ENCODE measurements at places on chromosomes 12 and 14.

GRCh38 chr14:74616507-74616906 is 4.5 kb upstream of the LTBP2 start:
- no peak for DNase-seq

DNA sequence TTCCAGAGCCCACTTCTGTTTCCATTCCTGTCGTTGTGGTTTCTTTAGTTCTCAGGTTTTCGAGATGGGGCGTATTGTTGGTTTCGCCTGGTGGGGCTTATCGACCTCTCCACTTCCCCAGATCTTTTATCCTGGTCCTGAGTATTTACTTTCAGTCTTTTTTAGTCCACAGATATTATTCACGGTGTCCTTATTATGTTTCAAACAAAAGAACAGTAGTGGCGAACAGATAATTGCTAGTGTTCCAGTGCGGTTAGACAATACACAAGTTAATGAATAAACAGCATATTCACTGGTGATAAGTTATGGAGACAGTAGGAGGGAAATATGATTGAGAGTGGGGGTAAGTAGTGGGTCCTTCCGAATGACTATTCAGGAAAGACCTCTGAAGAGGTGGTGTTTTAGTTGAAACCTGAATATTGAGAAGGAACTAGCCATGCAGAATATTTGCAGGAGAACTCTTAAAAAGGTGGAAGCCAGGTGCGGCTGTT is 668 bp downstream of the TMEM260 start:
- no peak for DNase-seq

- DNase-seq = no peak
These were observed 154.5 kb downstream of the TGFB3 start for GRCh38 chr14:75827331-75827730.

- no peak for DNase-seq
These were observed 223.0 kb downstream of the SLC6A15 start for GRCh38 chr12:84689638-84690037.

DNA sequence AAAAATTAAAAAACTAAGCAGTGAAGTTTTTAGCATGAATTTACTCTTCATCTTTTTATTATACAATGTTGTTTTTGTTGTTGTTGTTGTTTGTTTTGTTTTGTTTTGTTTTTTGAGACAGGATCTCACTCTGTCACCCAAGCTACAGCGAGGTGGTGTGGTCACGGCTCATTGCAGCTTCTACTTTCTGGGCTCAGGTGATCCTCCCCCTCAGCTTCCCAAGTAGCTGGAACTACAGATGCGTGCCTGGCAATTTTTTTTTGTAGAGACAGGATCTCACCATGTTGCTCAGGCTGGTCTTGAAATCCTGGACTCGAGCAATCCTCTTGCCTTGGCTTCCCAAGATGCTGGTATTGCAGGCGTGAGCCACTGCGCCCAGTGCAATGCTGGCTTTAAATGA is 11.3 kb downstream of the PPFIBP1 start:
- no peak for DNase-seq

DNA sequence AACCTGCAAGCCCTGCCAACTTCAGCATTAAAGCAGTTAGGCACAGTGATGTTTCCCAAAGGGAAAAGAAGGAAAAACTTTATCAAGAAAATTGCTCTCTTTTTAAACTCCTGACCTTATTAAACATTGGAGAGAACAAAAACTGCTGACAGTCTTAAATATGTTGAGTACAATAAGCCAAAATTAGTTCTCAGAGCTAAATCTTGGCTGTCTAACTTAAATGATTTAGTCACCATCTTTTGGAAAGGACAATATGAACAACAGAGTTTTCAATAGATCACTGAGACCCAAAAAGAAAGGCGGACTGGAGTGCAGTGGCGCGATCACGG is 70.8 kb downstream of the DUSP6 start:
- no peak for DNase-seq

Measured in SK-N-SH (cell line).